Large intestine (tissue), 12 donors: ENCODE measurements at places on chromosomes 7 and 10.

DNA sequence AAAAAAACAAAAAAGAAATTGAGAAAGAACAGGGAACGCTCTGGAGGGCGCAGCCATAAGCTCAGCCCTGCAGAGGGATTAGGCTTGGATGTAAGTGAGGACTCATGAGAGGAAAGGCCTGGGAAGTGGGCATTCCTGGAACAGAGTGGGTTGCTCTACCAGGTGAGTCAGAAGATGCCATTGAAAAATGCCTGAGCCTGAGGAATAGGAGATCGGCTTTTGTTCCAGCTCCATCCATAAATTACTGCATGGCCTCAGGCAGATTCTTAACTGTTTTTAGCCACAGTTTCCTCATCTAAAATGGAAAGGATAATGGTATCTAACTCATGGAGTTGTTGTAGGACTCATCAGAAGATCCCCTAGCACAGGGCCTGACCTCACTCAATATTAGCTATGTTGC is 1.1 kb upstream of the RGR start:
- H3K4me3 ChIP-seq = no peak overlapping the region
- no peaks in the 10 kb centered on the region for H3K36me3 ChIP-seq
- no peak overlapping the region for H3K27ac ChIP-seq
- no peak for DNase-seq

DNA sequence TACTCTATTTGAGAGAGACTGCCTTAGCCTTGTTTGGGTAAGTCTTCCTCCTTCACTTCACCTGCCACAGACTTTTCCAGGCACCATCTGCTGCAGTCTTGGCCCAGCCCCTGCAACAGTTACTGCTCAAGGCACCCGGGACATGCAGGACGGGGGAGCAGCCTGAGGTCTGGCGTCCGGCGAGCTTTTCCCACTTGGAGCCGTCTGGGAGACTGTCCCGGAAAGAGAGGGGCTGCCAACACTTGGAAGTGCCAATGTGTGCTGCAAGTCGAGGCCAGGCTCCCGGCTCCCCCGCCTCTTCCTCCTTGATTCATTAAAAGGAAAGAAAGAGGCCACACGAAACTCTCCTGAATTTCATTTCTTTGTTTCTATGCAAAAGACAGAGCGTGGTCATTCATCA is 13.7 kb downstream of the HTRA1 start:
- H3K4me1 ChIP-seq = peaks cover 16% of the 10 kb centered on the region
- no peaks in the 10 kb centered on the region for H3K27me3 ChIP-seq
- no peak for DNase-seq
- no peak overlapping the region for H3K4me3 ChIP-seq
- no peaks in the 10 kb centered on the region for H3K36me3 ChIP-seq

DNA sequence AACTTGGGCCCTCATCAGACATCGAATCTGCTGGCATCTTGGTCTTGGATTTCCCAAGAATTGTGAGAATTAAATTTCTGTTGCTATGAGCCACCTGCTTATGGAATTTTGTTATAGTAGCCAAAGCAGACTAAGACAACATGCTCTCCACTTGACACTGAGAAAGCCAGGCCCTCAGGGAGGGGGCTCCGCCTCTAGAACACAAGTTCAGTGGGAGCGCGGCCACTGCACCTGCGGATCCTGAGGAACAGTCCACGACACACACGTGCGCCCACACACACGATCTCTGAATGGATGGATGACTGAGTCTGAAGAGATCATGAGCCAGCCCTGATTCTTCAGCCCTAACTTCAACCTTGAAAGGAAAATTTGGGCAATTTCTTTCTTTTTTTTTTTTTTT is 73.7 kb downstream of the CTBP2 start:
- peaks cover 34% of the 10 kb centered on the region for H3K36me3 ChIP-seq
- H3K4me3 ChIP-seq = no peak overlapping the region
- H3K27me3 ChIP-seq = no peaks in the 10 kb centered on the region
- DNase-seq = no peak
- no peaks in the 10 kb centered on the region for H3K4me1 ChIP-seq

GRCh38 chr10:29841724-29842649 is 207.2 kb upstream of the SVIL start:
- peak overlapping the region; percentile 49 for H3K27ac ChIP-seq
- peaks cover 19% of the 10 kb centered on the region for H3K4me1 ChIP-seq
- H3K36me3 ChIP-seq = no peaks in the 10 kb centered on the region
- DNase-seq = peak; percentile 74
